HuH-7 (cell line): ENCODE measurements at places on chromosomes 2 and 18.

DNA sequence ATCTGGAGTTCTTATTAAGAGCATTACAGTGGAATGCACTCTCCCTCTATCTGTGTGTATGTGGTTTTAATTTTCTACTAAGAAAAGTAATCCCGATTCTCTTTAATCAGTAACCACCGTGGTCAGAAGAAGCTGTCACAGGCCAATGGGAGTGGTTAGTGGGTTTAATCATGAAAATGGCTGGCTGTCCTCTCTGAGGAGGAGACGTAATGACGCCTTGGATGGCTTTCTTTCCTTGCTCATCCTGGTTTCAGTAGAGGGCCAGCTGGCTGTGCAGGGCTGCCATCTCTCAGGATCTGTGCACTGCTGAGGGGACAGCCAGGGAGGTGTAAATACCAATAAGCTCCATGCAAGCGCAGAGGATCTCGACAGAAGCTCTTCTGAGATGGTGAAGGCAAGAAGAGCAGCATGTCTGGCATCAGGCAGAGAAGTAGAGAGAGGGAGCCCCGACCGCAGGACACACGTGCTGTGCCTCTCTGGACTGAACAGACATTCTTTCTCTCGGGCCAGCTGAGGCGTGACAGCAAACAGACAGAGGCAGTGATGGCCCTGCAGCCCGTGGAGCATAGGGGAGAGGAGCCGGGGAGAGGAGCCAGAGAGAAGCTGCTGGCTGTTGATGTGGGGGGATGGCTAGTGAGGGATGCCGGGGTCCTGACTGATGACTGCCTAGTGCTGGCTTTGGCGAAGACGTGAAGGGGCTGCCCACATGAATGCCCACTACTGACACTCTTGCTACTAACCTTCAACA lies 65.1 kb upstream of the DAPL1 start:
- DNase-seq = no peak

DNA sequence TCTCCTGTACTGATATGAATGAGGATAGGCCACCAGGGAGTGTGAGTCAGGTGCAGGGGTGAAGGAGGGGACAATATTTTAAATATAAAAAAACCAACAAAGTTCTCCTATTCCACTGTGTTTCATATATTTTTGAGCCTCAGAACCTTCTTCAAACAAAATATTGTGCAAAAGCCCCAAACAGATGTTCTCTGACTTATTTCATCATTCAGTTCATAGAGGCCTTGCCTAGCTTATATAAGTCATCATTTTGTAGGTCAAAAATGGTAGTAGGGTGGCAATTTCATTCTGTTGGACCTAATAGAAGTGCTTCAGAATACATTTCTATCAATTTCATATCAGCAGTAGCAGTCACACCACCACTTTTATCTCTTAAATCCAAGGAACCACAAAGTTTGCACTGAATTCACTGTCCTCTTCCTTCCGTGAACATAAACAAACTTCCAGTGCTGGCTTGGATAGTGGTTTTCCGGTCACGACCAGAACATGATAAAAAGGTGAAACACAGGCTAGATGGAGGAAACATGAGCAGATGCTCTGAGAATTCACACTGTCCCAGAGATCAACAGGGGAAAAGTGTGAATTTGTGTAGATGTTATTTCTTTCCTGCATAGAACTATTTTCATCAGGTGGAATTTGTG lies 99.1 kb downstream of the EN1 start:
- DNase-seq = no peak

DNA sequence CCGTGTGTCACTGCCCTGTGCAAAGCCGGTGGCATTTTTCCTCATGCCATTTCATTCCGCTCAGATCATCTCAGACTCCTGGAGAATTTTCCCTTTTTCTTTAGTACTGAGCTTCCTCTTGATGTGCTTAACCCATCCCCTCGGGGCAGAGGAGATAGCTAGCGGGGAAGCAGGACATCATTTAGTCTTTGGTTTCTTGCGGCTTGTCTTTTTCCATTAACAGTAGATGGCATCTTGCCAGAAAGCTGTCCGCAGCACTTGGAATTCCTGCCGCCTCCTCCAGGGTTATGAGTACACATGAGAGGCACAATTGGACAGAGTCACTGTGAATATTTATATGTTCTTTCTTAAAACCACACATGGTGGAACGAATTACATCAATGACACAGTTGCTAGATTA lies 226.6 kb downstream of the ALPK2 start:
- DNase-seq = no peak

DNA sequence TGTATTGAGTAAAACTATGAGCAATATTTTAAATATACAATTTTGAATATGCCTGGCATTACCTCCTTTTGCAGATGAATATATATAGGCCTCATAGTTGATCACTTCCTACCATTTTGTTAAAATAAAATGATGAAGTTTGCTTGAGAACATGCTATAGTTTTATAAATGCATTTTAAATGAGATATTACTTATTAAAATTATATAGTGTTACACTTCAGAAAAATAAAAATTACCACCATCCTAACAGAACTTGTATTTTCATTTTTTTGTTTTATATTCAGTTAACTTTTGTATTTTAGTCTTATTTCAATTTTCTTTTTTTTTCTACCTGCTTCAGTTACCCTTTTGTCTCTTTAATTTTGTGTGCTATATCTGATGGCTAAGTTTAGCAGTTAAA lies 426.9 kb downstream of the PARD3B start:
- no peak for DNase-seq

DNA sequence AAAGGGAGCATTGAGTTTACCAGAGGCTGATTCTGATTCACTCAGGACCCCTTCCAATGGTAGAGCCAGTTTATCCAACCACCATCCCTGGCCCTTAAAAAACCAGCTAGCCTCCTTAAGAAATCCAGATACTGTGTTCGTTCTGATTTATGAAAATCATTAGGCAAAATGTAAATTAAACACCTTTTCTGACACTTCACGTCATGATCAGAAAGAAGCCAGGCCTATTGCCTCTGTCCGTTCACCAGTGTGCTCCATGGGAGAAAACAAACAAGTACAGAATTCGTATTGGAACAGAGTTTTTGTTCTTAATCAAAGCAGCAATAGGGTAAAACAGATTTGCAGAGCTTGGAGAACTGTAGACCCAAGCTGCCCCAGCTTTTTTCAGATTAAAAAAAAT lies 31.1 kb upstream of the RAPH1 start:
- no peak for DNase-seq
